Stimulated activated naive CD4-positive, alpha-beta T cell treated with Interleukin-2 at 50 U/mL for 16 hours (primary cell): ENCODE measurements at places on chromosomes 11 and 22.
A peak's percentile ranks its signal among the peaks of the same experiment; 100 is the strongest.

GRCh38 chr22:35840302-35840739 lies 122.6 kb downstream of the APOL5 start:
- no peak for DNase-seq

GRCh38 chr11:47177229-47177845 lies 658 bp upstream of the ARFGAP2 start:
- DNase-seq, result peak; percentile 77

GRCh38 chr11:77375107-77375506 lies 73.6 kb upstream of the GDPD4 start:
- no peak for DNase-seq

- DNase-seq, result no peak
Observed at GRCh38 chr11:19615341-19616183, 97.1 kb upstream of the NAV2 start.

DNA sequence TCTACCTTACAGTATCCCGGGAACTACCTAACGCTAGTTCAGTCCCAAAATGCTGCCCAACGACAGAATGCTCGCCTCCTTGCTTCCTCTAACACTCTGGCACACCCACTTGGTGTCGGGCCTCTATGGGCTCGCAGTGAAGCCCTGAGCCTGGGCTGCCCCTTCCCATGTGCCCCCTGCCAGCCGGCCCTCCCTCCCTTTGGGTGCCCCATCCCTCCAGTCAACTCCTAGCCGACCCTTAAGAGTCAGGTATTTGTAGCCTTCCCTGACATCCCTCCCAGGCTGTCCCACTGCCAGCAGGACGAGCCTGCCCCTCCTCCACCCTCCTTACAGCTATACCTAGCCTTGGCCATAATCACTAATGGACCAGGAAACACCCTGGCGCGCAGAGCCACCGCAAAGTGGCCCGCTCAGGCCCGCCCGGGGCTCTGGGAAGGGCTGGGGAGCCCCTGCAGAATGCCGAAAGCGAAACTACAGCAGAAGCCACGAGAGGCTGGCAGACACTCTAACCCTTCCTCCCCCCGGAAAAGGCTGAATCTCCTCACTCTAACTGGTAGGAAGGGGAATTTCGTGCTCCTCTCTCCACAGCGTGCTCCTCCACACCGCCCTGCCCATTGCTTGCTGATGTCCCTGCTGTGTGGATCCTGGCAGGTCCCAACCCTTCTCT lies 8.2 kb downstream of the CBX7 start:
- DNase-seq, result peak; percentile 54

DNA sequence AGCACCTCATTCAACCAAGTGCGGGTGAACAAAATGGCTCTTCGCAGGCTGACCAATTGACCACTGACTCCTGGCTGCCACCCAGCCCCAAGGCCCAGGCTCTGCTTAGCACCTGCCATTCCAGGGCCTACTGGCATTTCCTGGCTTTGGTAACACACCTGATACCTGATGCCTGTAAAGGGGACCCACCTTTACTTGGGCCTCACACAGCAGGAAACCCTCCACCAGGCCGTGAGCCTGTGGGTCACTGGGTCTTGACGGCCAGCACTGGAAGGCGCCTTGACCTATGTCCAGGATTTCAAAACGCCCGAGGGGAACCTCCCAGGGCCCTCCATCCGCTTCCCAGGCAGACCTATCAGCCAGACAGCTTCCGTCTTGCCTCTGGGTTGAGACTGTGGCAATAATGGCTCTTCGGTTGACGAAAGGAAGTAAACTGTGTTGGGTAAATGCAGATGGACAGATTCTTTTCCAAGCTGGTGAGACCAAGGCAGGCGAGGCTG lies 16.8 kb upstream of the TMEM184B start:
- DNase-seq, result no peak

DNA sequence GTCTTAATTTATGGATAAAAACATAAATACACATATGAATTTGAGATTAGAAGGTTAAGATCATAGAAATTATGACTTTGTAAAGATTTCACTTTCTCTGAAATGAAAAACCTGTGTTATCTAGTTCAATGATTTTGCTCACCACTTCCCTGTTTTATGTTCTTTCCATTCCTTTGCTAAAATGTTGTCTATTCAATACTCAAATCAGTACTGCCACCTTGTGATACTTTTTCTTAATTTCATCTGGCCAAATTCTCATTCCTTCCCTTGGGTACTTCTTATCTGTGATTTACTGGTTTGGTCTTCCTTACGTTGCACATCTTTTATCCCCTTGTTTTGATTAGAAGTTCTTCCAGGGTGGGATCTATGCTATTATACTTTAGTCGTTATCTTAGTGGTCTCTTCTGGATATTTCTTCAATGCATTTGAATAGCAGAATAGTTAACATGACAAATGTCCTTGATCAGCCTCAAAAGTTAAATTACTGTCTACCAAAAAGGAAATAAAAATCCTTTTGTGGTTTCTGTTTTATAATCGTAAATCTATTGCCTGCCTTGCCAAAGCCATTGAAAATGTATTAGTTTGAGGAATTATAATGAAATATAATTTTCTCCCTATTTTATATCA lies 197.0 kb downstream of the PGR start:
- DNase-seq, result no peak

GRCh38 chr11:119942583-119943297 lies 195.2 kb downstream of the TRIM29 start:
- DNase-seq, result no peak

GRCh38 chr22:17972385-17973191 lies 51.8 kb downstream of the MICAL3 start:
- no peak for DNase-seq
